ENCODE measurements at places on chromosomes 3 and 15.

DNA sequence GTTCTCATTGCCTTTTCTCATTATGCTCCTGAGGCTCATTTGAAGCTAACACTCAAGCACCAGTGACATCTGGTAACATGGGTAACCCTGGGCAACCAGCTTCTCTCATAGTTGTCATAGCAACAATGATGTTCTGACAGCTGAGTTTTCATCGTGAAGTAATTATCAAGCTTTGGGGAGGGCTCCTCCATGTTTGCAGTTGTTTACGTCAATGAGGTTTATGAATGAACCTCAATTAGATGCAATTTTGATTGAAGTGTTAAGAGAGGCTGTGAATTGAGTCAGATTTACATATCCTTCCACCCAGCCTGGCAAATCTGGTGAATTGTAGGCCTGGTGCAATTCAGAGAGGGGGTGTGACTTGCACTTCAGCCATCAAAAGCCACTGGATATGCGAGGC, 119.3 kb upstream of the CHD2 start:
- no peak for DNase-seq

DNA sequence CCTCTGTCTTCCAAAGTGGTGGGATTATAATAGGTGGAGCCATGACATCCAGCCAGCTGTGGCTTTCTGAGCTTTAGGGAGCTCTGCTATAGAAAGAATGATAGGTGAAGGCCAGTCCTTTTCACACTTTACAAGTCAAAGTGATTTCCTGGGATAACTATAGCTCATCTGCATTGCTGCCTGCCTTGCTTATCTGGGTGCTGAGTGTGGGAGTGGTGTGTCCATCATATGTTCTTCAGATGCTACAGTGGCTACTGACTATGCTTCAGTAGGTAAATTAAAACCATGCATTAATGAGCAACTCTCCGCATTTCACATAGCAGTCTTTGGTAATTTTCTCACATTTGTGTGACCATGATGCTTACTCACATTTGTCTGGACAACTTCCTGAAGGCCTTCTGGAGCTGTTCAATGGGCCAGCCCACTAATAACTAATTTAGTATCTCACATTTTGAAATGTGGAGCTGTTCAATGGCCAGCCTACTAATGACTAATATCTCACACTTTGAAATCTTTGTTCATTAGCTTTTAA, 23.4 kb downstream of the RHOA start:
- no peak for DNase-seq

DNA sequence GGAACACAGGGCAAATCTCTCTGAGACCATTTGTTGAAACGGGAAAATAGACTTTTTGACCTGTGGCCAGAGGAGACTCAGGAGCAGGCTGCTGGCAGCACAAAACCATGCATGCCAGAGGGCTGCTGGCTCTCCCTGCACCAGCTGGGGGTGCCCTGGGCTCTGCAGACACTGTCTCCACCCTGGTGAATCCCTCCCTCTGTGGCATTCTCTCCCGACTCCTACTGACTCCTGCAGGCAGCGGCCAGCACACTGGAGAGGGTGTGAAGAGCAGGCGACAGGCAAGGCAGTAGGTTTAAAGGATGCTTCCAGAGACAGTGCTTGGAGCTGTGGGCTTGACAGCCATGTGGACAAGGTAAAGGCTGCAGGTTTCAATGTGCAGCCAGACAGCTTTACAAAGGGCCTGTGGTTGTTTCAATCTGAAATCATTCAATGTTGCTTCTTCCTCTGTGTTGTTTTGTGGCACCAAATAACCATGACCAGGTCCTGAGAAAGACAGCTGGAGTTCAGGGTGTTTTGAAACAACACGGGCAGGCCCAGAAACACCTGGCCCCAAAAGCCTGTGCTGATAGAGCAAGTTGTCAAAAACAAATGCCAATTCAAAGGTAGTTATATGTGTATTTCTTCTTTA, 431.0 kb upstream of the ATP10A start:
- DNase-seq, result no peak

DNA sequence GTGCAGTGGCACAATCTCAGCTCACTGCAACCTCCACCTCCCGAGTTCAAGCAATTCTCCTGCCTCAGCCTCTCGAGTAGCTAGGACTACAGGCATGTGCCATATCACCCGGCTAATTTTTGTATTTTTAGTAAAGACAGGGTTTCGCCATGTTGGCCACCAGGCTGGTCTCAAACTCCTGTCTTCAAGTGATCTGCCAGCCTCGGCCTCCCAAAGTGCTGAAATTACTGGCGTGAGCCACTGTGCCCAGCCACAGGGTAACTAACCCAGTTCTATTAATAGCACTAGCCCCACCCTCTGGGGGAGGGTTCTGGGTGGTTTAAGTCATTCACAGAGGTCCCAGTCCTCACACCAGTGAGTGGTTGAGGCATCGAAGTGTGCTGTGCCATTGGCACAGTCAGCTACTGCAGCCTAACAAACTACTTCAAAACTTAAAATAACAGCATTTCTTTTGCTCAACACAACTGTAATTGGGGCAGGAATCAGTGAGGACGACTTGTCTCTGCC, 44.0 kb downstream of the RHCG start:
- no peak for DNase-seq

DNA sequence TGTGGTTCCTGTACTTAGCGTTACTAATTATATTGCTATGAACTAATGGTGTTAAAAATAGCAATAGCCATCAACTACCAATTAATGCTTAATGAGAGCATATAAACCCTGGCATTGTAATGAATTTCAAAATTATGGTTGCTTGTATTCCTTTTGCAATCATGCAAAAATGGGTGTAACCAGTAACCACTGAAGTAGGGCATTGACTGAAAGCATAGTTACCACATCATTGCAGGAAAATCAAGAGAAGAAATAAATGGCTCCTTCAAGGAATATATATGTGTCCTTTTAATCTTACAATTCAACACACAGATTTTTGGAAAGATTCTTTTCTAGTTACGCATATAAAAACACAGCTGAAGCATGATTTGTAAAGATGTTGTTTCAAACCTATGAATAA, 328.3 kb upstream of the AGTR1 start:
- DNase-seq, result no peak

Data from GOT3 (cell line).